Cortex of kidney (tissue), 1 donor: ENCODE measurements at places on chromosomes 11 and 22.

DNA sequence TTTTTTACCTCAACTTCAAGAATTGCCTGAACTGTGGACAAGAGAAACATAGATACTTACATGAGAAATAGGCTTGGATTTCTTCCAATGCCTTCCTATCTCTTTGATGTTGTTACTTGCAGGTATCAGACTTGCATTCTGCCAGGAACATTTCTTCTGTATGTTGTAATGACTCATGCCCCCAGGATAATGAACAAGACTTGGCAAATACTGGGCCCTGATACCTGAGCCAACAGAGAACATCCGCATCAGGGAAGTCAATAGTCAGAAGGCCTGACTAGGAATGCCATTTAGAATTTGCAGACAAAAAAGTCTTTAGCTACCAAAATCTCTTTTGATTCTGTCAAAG is 273.7 kb upstream of the KIRREL3 start:
- no peak for DNase-seq

- DNase-seq, result no peak
Observed at GRCh38 chr11:30196400-30197206, 34.2 kb upstream of the FSHB start.

GRCh38 chr22:43967069-43967468 is 11.8 kb downstream of the SAMM50 start:
- no peak for DNase-seq

- no peak for DNase-seq
Observed at GRCh38 chr11:10629411-10630002, 61.0 kb upstream of the LYVE1 start.

GRCh38 chr11:73030130-73030529 is 112.0 kb downstream of the FCHSD2 start:
- DNase-seq, result no peak

DNA sequence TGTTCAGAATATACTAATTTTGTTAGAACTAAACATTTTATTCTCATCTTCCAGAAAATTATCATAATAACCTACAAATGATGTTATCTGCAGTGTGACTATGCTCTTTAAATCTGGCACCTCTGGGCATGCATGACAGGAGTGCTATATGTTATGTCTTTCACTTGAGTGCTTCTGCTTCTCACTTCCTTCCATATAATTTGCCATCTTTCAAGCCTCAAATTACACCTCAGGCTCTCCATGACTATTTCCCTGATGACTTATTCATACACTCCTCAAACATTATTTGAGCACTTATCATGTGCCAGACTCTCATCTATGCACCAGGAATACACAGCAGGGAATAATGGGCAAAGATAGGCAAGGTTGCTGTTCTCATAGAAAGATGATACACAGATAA is 219.3 kb upstream of the POU2AF2 start:
- DNase-seq, result no peak

GRCh38 chr11:63551091-63551888 is 11.9 kb downstream of the PLAAT2 start:
- no peak for DNase-seq

GRCh38 chr11:65588199-65589054 is 7.2 kb downstream of the KCNK7 start:
- DNase-seq, result no peak
